ENCODE measurements at places on chromosomes 5 and 9.
A peak's percentile ranks its signal among the peaks of the same experiment; 100 is the strongest.

- H3K4me1 ChIP-seq: no peaks in the 10 kb centered on the region
- H3K27me3 ChIP-seq: peaks cover 2% of the 10 kb centered on the region
- DNase-seq: no peak
- no peak overlapping the region for H3K27ac ChIP-seq
- H3K36me3 ChIP-seq: no peaks in the 10 kb centered on the region
These were observed 18.1 kb downstream of the GSN start for GRCh38 chr9:121285835-121286687.

GRCh38 chr5:9381464-9381863, 164.4 kb downstream of the SEMA5A start:
- no peak for DNase-seq
- no peak overlapping the region for H3K27ac ChIP-seq
- H3K4me1 ChIP-seq: no peaks in the 10 kb centered on the region
- no peaks in the 10 kb centered on the region for H3K36me3 ChIP-seq
- H3K4me3 ChIP-seq: no peak overlapping the region

- H3K27ac ChIP-seq: no peak overlapping the region
- no peaks in the 10 kb centered on the region for H3K27me3 ChIP-seq
- no peak for DNase-seq
- no peaks in the 10 kb centered on the region for H3K36me3 ChIP-seq
- no peak overlapping the region for H3K4me3 ChIP-seq
These were observed 153.7 kb upstream of the DAPK1 start for GRCh38 chr9:87343816-87344430.

DNA sequence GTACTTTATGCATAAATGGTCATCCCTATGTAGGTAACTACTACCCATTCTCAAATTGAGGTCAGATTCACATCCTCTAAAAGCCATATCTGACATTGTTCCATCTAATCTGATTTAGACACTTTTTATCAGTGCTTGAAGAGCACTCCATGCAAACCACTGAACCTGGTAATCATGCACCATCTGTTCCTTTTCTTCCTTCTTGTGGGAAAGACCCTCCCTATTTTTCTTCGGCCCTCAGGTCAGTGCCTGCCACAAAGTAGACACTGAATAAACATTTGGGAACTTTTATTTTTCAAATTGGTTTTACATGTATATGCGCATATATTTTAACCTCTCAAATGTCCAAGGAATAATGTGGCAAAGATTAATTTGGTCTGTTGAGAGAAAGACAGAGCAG, 26.0 kb upstream of the PDE4D start:
- H3K27ac ChIP-seq: no peak overlapping the region
- H3K27me3 ChIP-seq: no peaks in the 10 kb centered on the region
- H3K36me3 ChIP-seq: no peaks in the 10 kb centered on the region
- no peaks in the 10 kb centered on the region for H3K4me1 ChIP-seq
- no peak overlapping the region for H3K4me3 ChIP-seq

- peak; percentile 50 for DNase-seq
- H3K27me3 ChIP-seq: no peaks in the 10 kb centered on the region
- H3K4me1 ChIP-seq: no peaks in the 10 kb centered on the region
- H3K27ac ChIP-seq: no peak overlapping the region
These were observed 13.5 kb downstream of the IL12B start for GRCh38 chr5:159316519-159317383.

DNA sequence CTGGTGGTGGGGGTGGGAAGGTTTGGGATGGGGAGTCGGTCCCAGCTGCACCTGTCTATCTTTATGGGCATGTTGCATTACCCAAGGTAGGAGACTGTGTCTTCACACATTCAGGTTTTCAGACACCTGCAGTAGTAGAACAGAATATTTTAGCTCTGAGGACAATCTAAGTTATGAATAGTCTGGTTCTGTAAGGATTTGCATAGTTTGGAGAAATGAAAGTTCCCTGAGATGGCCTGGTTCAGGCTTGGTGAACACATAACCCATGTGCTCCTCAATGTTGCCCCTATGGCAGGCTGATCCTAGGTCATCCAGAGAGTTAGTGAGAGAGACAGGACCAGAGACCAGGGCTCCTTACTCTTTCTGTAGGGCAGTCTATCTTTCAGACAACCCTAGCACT, 20.7 kb downstream of the TNFSF8 start:
- no peak for DNase-seq
- H3K4me1 ChIP-seq: peaks cover 90% of the 10 kb centered on the region

DNA sequence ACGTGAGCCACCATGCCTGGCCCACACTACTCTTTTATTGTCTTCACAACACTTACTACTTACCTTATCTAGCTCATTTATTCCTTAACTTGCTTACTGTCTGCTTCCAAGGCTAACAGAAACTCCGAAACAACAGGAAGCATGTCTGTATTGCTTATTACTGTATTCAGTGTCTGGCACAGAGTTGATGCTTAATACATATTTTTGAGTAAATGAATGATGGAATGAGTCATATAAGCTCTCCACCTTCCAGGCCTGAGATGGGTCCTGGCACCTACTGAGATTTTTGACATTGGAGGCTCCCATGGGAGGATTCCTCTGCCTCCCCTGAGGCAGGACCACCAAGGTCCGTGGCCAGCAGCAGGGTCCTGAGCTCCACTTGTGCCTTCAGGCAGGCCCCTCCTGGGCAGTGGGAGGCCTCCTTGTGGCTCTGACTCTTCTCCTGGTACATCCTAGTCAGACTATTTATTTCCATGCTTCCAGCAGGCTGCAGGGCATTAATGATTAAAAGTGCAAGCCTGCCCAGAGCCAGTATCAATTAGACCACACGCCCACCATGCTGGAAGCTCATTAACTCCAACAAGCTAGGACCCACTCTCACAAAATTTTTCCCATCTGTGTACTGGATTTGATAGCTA, 76.5 kb upstream of the CTNNA1 start:
- DNase-seq: no peak
- no peaks in the 10 kb centered on the region for H3K27me3 ChIP-seq
- H3K36me3 ChIP-seq: no peaks in the 10 kb centered on the region
- no peak overlapping the region for H3K27ac ChIP-seq

DNA sequence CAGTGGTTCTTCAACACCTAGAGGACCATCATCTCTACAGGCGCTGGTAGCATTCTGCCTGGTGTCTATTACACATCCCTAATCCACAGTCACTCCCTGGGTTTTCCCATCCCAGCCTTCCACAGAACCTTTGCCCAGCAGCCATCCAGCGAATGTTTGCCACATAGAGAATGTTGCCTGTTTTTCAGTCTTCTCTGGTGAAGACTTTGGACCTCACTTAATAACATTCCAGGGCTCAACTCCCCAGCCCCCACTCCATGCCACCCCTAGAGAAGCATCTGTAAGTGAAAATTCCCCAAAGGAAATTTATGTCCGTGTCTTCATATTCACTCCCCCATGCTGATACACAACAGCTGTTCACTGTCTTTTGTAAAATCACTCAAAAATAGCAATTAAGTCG, 249.6 kb downstream of the AOPEP start:
- no peaks in the 10 kb centered on the region for H3K27me3 ChIP-seq
- H3K4me3 ChIP-seq: no peak overlapping the region
- H3K36me3 ChIP-seq: no peaks in the 10 kb centered on the region
- no peak overlapping the region for H3K27ac ChIP-seq
- no peak for DNase-seq

DNA sequence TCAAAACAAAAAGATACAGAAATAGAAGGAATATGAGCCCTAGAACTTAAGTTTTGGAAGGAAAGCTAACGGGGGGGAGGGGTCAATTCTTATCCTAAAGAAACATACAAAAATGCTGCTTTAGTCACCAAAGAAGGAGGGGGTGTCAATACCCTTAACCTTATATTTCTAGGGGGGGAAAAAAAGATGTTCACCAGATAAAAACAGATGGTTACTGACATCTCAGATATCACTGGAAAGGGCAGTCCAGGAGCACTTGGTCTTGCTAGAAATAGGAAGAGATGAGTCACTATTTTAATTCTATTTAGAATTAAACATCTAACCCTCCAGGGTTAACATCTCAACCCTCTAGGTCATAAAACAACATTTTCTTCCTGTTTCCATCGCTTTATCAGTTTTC, 1.7 kb downstream of the DIAPH1 start:
- no peak for DNase-seq
- peaks cover 62% of the 10 kb centered on the region for H3K4me1 ChIP-seq
- H3K4me3 ChIP-seq: peak overlapping the region; percentile 69

GRCh38 chr9:106324591-106325280, 538.2 kb upstream of the ZNF462 start:
- no peaks in the 10 kb centered on the region for H3K27me3 ChIP-seq
- H3K27ac ChIP-seq: no peak overlapping the region
- no peaks in the 10 kb centered on the region for H3K36me3 ChIP-seq

DNA sequence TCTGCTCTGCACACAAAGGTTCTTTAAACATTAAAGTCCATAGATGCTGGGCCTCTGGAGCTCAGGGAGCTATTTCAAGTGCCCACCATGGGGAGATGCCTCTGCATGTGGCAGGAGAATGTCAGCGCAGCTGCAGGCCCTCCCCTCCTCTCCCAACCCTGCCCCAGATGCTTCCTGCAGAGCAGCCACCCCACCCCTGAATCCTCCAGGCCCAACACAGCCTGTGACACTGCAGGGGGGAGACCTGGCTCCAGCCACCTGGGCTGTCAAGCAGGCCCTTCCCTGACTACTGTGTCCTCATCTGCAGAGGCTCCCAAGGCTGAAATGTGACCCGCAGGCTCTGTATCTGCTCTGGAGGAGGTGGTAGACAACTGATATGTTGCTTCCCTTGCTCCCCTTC, 213.9 kb downstream of the GABBR2 start:
- H3K27ac ChIP-seq: no peak overlapping the region
- no peaks in the 10 kb centered on the region for H3K4me1 ChIP-seq
- no peak for DNase-seq
- H3K36me3 ChIP-seq: no peaks in the 10 kb centered on the region
- H3K27me3 ChIP-seq: peaks cover 8% of the 10 kb centered on the region

- peak overlapping the region; percentile 37 for H3K27ac ChIP-seq
- no peak for DNase-seq
- H3K4me1 ChIP-seq: peaks cover 13% of the 10 kb centered on the region
- H3K27me3 ChIP-seq: no peaks in the 10 kb centered on the region
- no peak overlapping the region for H3K4me3 ChIP-seq
These were observed 68.8 kb downstream of the ITGA1 start for GRCh38 chr5:52856564-52856963.

GRCh38 chr9:19998823-19999455, 210.1 kb upstream of the SLC24A2 start:
- H3K36me3 ChIP-seq: no peaks in the 10 kb centered on the region
- peak overlapping the region; percentile 50 for H3K27ac ChIP-seq
- peaks cover 32% of the 10 kb centered on the region for H3K4me1 ChIP-seq

- no peak for DNase-seq
- H3K36me3 ChIP-seq: no peaks in the 10 kb centered on the region
- H3K4me1 ChIP-seq: no peaks in the 10 kb centered on the region
- no peaks in the 10 kb centered on the region for H3K27me3 ChIP-seq
These were observed 36.5 kb downstream of the SYK start for GRCh38 chr9:90838098-90838497.

DNA sequence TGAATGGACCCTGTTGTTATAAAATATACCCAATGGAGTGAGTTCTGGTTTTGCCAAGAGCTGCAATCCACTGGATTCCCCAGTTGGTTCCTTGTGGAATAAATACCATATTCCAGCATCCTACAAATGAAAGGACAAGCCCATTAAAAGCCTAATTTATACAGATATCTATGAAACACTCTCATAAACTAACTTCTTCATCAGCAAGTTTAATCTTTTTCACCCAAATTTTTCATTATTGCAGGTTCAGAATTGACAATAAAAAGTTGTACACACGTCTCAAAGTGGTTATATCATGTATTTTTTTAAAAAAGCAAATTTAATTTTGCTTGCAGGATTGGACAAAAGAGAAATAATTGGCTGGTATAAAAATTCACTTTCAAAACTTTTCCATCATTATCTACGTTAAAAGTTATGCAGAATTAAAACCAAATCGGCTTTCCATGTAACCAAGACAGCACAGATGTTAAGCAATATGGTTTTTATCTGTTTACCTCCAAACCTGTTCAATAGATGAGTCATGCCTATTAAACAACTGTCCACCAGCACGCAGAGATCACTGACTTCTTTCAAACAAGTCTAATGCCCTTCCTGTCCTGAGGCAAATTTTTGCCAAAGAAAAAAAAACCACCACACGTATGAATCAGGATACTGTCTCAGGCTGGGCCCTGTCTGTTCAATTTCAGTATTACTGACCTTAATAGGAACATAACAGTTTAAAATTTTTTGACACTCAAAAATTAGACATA, 42.5 kb downstream of the CEMIP2 start:
- H3K4me1 ChIP-seq: no peaks in the 10 kb centered on the region
- no peaks in the 10 kb centered on the region for H3K27me3 ChIP-seq
- no peaks in the 10 kb centered on the region for H3K36me3 ChIP-seq
- no peak overlapping the region for H3K4me3 ChIP-seq
- no peak for DNase-seq

DNA sequence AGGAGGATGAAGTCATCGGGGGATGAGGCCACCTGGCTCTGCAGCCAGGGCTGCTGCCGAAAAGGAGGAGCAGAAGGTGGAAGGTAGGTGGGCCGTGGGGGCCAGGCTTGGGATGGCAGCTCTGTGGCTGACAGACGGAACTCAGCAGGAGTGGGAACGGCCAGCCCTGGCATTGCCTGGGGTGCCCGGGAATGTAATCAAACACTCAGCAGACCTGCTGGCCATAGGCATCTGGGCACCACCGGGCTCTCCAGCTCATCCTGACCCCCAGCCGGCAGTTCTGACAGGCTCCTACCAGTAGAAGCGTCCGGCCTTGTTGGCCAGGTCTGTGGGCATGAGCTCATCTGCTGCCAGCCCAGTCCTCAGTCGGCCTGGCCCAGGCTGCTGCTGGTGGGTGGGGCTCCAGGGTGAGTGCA, 4.3 kb upstream of the FAT2 start:
- H3K36me3 ChIP-seq: no peaks in the 10 kb centered on the region
- DNase-seq: no peak
- peaks cover 10% of the 10 kb centered on the region for H3K27me3 ChIP-seq
- H3K4me3 ChIP-seq: no peak overlapping the region
- H3K4me1 ChIP-seq: no peaks in the 10 kb centered on the region
- no peak overlapping the region for H3K27ac ChIP-seq

DNA sequence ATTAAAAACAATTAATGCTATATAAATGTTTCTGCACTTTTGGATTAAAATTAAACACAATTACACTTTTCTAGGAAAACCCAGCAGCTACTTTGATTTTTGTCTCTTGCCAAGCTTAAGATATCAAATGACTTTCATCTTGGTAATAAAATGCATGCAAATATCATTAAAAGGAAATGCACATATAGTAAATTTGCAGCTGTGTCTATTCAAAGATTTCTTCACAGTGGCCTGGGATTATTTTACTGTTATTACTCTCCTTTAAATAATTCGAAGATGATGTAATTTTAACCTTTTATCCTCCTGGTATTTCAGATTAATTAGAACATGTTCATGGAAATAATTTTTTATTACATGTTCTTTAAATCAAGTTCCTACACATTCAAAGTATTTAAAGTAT, 529.5 kb upstream of the RGMB start:
- no peaks in the 10 kb centered on the region for H3K27me3 ChIP-seq
- no peaks in the 10 kb centered on the region for H3K36me3 ChIP-seq
- no peak for DNase-seq
- no peak overlapping the region for H3K27ac ChIP-seq

DNA sequence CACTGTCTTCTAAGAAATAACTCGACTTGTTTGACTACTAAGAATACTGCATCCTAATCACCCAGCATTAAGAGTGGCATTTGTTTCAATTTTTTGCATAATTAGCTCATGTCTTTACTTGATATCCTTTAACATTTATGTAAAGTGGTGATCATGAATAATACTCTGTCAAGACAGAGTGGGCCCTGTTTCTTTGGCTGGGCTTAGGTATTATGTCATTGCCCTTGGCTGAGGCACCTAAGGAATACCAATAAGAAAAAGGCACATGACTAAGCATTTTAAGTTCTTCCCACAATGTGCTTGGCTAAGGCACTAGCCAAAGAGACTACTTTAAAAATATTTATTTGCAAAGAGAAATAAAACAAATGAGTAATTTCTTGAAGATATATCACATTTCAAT, 308.1 kb downstream of the CTNND2 start:
- no peak for DNase-seq
- H3K27me3 ChIP-seq: no peaks in the 10 kb centered on the region
- H3K4me1 ChIP-seq: no peaks in the 10 kb centered on the region
- H3K4me3 ChIP-seq: no peak overlapping the region
- no peak overlapping the region for H3K27ac ChIP-seq

All from DND-41 (cell line).